Activated naive CD4-positive, alpha-beta T cell treated with anti-CD3 and anti-CD28 coated beads for 36 hours (primary cell): ENCODE measurements at places on chromosomes 7 and 10.

DNA sequence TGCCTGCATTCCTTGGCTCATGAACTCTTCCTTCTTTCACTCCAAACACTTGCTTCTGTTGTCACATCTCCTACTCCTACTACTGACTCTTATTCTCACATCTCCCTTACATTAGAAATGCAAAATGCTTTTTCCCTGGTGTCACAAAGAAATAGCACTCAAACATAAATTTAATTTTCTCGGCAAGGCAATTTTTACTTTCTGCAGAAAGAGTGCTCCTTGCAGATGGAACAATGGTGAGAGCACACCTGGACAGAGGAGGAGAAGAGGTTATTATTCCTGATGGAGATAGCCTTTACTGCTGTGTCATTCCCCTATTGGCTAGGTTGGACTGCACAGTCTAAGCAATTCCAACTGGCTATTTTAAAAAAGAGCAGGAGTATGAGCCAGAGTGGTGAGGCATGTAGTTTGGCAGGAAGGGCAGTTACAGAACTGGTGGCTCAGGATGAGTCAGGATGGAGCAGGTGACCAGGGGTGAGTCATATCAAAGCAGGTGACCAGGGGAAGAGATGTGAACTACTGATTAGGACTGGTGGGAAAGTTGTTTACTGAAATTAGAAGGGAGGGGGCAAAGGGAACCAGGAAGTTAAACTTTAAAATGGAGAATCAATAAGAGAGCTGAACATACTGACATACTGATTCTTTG lies 52.9 kb downstream of the CYP2C9 start:
- no peaks in the 10 kb centered on the region for H3K4me1 ChIP-seq
- H3K27ac ChIP-seq: no peak overlapping the region
- no peak for DNase-seq
- no peak overlapping the region for H3K4me3 ChIP-seq
- no peaks in the 10 kb centered on the region for H3K27me3 ChIP-seq

- H3K27me3 ChIP-seq: no peaks in the 10 kb centered on the region
- no peaks in the 10 kb centered on the region for H3K36me3 ChIP-seq
- no peak overlapping the region for H3K4me3 ChIP-seq
- no peak for DNase-seq
These were observed 198.5 kb upstream of the TMEM196 start for GRCh38 chr7:19971956-19972355.

- H3K27me3 ChIP-seq: no peaks in the 10 kb centered on the region
- DNase-seq: no peak
These were observed 62.1 kb downstream of the OR13A1 start for GRCh38 chr10:45253183-45253914.

GRCh38 chr7:141593134-141593533 lies 41.9 kb downstream of the AGK start:
- H3K4me3 ChIP-seq: no peak overlapping the region
- peaks cover 32% of the 10 kb centered on the region for H3K36me3 ChIP-seq
- H3K4me1 ChIP-seq: peaks cover 10% of the 10 kb centered on the region
- no peaks in the 10 kb centered on the region for H3K27me3 ChIP-seq
- H3K27ac ChIP-seq: no peak overlapping the region

- H3K27me3 ChIP-seq: no peaks in the 10 kb centered on the region
- DNase-seq: no peak
- no peaks in the 10 kb centered on the region for H3K36me3 ChIP-seq
- H3K27ac ChIP-seq: no peak overlapping the region
These were observed 83.7 kb downstream of the MBL2 start for GRCh38 chr10:52688899-52689298.

- peak; percentile 21 for DNase-seq
- no peak overlapping the region for H3K27ac ChIP-seq
- H3K27me3 ChIP-seq: no peaks in the 10 kb centered on the region
- no peaks in the 10 kb centered on the region for H3K36me3 ChIP-seq
These were observed 98.3 kb upstream of the ARHGAP21 start for GRCh38 chr10:24821986-24822385.
